Activated CD4-positive, alpha-beta T cell treated with anti-CD3 and anti-CD28 coated beads, Interleukin-2, amount 50 U/mL, for 16 hours (primary cell): ENCODE measurements at places on chromosomes 1 and 21.

GRCh38 chr1:151819976-151820623 is 11.5 kb downstream of the RORC start:
- DNase-seq = no peak

DNA sequence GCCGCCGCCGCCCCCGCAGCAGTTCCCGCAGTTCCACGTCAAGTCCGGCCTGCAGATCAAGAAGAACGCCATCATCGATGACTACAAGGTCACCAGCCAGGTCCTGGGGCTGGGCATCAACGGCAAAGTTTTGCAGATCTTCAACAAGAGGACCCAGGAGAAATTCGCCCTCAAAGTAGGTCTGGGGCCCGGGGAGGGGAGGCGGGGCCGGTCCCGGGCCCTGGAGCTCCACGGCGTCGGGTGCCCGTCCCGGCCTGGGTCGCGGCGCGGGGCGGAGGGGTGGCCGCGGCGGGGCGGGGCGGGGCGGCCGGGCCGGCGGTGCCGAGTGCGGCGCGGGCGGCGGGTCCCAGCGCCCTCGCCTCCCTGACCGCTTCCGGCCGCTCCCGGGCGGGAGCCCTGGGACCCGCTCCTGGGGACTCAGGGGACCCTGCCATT is 646 bp downstream of the MAPKAPK2 start:
- peak; percentile 30 for DNase-seq

DNA sequence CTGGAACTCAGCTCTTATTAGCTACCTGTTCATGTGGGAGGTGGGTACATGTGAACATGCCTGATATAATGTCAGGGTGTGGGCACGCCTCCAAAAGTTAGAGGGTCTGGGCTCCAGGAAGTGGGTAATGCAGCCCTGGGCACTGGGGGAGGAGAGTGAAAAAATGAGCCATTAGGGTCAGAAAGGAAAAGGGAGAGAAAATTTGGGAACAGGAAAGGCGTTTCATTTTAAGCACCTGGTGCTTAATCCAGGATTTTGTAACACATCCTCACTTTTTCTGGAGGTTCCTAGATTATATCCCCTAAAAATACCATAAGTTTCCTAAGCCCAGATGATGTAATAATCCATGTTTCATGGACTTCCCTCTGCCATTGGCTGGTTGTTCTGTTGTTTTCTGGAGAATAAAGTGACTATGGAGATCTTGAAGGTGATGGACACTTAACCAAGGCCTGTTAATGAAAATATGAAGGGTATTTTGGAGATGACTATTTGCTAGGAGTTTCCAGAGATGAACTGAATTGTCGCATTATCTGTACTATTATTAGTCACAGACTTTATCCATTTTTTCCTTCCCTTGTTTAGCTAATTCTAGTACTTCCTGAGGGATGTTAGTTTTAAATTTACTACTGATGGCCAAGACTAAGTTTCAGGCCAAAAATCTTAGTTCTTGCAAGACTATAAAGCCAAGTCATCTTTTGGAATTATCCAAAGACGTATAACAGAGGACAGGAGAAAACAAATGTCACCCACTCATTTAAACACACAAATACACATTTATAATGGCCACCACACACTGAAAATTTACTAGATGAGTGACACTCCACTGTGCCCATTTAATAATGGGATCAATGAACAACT is 24.4 kb upstream of the TARBP1 start:
- no peak for DNase-seq

DNA sequence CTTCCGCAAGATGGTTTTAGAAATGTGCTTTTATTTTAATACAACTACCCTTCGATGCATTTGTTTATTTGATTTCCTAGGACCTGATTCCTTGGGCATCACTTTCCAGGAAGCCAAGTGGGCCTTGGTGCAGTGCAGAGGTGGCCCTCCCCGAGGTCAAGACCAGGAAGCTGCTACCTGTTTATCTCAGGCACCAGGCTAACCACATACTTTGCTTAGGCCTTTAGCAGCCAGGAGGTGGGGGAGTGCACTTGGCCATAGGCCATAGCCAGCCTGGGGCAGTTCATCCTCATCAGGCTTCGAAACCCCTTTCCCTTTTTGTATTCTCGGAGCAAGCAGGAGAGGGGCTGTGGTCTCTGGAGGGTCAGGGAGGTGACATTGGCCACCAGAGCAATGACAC is 45.4 kb downstream of the SMYD2 start:
- DNase-seq = no peak

GRCh38 chr1:84582802-84583587 is 8.8 kb upstream of the CTBS start:
- no peak for DNase-seq

GRCh38 chr1:20233394-20233793 is 47.1 kb upstream of the PLA2G2C start:
- peak; percentile 24 for DNase-seq

- DNase-seq = peak; percentile 5
Measured at GRCh38 chr1:53688381-53689102, 50.4 kb downstream of the GLIS1 start.
